ENCODE measurements at places on chromosomes 5 and 9.

DNA sequence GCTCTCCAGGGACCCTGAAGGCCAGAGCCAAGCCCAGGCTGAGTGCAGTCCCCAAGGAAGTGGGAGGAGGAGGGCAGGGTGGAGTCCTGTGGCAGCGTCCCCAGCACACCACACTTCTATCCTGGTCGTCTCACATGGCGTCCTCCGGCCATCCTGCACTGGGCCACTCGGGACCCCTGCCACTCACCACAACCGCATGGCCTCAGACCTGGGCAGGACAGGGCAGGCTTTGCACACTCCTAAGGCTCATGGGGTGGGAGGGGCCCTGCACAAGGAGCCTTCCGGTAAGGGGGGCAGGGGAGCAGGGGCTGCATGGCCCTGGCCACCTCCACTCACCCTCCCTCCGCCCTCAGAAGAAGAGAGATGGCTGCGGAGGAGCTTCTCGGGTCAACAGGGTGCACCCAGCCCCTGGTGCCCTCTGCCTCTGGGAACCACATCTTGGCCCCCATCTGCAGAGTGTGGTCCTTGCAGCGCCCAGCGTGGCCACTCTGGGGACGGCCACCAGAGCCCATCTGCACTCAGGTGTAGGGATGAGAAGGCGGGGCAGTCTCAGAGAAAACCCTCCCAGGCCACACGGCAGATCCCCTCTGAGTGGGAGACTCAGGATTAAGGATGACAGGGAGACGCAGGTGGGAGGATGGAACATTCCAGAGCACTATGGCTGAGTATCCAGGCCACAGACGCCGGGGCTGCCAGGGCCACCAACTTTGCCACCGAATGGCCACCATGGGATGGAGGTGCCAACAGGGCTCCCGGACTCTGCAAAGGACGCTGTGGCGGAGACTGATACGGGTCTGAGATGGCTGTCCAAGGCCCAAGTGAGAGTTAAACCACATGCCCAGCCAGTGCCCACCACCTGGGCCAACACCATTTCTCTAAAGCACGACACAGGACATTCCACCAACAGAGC, 7.6 kb downstream of the TPPP start:
- no peak for DNase-seq

DNA sequence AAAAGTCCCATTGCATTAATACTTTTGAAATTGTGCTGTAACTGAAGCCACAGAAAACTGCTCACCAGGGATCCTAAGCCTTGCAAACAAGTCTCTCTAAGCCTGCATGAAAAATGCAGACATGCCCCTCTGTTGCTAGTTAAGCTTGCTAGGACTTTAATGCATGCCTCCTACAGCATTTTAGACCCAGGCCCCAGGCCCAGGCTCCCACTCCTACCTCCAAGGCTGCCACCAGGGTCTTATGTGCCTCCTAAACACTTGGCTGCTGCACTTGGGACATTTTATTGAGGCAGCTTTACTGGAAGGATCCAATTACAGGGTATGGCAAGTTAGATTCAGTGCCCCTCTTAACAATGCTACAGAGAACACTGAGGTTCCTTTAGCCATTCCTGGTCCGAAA, 467.3 kb upstream of the CLINT1 start:
- no peak for DNase-seq

- DNase-seq = no peak
Observed at GRCh38 chr5:42572313-42572712, 149.1 kb downstream of the GHR start.

- peak; percentile 21 for DNase-seq
Observed at GRCh38 chr9:124840300-124840833, 12.9 kb upstream of the WDR38 start.

- DNase-seq = no peak
Observed at GRCh38 chr9:83424831-83425230, 113.4 kb downstream of the FRMD3 start.

GRCh38 chr5:160339406-160340130, 27.2 kb upstream of the CCNJL start:
- DNase-seq = no peak

DNA sequence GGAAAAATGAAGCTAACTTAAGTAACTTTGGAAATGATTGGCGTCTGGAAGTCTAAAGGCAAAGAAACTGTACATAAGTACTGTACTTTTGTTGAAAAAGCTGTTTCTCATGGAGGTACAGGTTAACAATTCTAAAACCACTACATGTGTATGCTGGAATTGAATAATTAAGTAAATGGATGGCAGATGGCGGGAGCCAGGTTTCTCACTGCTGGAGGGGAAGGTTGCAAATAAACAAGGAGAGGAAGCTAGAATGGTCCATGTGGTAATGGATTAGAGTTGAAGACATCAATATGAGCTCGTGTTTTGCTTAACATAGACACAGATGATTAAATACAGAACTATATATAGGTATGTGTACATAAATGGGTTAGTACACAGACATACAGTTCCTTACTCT, 43.2 kb upstream of the ASTN2 start:
- DNase-seq = no peak

GRCh38 chr9:86176468-86176867, 77.1 kb upstream of the GOLM1 start:
- DNase-seq = no peak

DNA sequence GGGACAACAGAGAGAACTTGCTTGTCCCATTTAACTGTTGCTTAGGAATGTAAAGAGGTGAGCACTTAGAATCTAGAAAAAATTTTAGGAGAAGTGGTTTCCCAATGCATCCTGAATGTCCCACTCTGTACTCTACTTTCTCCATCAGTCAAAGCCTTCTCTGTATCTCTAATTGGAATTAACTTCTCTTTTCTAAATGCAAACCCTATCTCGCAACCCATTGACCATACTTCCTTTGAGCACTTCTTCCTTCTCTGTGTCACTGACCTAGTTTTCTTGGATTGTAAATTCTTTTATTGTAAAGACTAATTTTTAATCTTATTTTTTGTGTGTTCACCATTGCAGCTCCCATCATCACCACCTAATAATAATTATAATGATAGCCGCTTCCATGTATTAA, 33.3 kb downstream of the ADRB2 start:
- DNase-seq = no peak

DNA sequence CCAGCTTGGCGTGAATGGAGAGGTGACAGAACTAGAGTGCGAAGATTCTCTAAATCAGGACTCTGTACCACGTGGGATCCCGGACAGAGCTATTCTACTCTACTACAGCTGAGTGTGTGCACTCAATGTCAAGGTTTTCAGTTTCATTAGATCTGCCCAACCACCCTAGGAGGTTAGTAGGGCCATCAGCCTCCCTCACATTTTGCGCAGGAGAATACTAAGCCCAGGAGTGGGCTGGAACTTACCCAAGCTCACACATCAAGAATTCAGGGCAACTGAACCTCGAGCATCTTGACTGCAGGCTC, 68.3 kb upstream of the TBC1D2 start:
- DNase-seq = no peak

- DNase-seq = peak; percentile 57
Observed at GRCh38 chr9:278651-279050, 64.0 kb downstream of the DOCK8 start.

DNA sequence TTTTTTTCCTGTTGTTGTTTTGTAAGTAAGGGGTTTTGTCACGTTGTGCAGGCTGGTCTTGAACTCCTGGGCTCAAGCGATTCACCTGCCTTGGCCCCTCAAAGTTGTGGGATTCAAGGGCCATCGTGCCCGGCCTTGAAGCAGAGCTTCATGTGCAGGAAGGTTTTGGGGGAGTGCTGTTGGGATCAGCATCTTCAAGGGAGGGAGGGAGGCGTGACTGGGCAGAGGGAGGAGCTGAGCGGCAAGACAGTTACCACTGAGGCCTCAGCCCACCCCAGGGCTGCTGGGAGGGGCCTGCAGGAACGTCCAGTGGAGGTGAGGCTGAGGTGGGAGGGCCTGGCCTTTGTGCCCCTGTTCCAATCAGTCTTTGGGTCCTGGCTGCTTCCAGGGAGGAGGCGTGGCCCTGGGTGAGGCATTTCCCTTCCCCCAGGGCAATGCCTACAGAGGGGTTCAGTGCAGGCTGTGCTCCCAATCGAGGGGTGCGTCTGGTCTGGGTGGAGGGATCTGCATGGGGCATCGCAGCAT, 21.4 kb downstream of the OR2V1 start:
- no peak for DNase-seq

DNA sequence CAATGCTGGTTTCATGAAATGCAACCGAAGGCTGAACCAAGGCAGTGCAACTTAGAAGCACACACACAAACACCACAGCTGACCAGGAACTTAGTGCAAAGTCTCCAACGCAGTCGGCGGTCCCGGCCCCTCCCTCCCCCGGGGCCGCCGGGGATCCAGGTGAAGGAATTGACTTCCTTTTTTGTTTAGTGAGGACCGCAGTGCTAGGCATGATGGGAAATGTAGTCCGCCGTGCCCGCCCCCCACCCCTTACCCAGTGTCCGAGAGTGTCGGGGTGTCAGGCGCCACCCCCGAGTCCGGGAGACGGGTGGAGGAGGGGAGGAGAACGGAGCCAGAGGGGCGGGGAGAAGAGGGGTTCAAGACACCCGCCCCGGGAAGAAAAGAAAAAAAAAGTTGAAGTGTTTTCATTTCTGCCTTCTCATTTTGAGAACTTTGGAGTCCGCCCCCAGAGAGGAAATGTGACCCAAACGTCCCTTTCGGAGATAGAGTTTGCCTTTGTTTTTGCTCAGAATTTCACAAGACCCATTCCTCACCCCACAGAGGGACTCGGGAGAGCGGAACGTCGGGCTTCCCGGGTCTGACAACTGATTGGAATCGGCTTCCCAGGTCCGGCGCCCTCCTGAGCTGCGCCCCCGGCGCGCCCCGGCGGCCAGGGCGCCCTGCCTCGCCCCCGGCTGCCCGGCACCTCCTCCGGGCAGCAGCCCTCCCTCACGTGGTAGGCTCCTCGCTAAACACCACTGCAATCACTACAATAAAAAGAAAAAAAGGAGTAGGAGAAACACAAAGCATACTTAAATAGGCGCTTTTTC, 2.0 kb downstream of the IER5L start:
- peak; percentile 57 for DNase-seq

- DNase-seq = no peak
Observed at GRCh38 chr5:165495829-165496380, 1990.5 kb downstream of the MAT2B start.

GRCh38 chr9:134568116-134568515, 73.5 kb upstream of the COL5A1 start:
- no peak for DNase-seq

- peak; percentile 18 for DNase-seq
Observed at GRCh38 chr5:134466241-134467069, 54.8 kb upstream of the CDKN2AIPNL start.
